ENCODE measurements at places on chromosomes 1 and 21.

DNA sequence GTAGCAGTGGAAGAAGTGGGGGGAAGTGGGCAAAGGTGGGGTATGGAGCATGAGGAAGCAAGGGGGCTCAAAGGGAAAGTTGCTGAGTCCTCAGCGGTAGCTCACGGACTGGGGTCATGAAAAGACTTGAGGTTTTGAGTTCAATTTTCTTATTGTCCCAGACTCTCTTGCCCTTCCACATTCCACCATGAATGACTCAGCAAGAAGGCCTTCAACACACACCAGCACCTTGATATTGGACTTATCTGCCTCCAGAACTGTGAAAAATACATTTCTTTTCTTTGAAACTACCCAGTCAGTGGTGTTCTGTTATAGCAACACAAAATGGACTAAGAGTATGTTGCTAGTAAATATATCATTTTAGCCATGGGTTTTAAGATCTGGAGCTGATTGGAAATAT is 17.3 kb upstream of the RHBDL2 start:
- no peak for DNase-seq

- no peak for DNase-seq
Measured at GRCh38 chr1:117897551-117897950, 31.9 kb downstream of the GDAP2 start.

DNA sequence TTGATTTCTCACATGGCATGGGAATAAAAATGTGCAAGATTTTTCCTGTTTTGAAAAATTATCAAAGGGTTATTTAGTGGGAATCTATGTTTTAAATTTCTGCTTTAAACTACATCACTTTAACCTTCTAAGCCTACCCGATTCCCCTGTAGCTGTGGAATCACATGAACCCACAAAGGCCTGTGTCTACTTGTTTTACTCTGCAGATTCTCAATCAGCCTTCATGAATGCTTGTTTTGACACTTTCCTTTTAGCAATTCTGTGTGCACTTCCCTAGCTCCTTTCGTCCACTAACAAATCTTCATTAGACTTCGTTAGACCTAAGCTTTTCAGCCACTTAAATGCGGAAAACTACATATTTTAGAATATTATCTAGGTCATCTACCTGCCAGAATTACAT is 56.0 kb upstream of the C1orf21 start:
- DNase-seq: no peak

DNA sequence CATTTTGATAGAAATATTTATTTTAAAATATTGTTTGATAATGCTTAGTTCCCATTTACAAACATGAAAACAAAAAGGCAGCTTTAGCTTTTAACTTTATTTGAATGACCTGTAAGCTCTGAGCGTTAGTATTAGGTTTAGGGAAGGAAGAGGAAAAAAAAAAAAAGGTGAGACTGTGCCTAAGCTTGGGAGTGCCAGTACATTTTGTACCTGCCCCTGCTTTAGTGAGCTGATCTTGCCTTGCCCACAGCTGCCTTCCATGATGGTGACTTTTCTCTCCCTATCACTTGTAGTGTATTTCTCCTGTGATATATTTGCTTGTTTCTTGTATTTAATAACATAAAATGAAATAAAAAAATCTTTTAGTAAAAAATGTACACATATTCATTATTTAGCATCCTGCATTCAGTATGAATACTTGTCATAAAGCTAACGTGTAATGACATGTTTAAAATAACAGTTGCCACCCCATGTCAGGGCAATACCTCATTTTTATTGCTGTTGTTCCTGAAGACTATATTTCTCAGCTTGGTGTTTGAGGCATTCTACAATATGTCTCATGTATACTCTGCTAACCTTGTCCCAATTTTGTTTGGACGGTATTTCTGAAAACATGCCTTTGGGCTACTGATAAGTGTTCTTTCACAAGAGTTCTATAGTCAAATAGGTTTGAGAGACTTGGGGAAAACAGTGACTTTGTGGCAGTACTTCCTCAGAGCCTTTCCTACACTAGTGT is 76.3 kb downstream of the NEK7 start:
- no peak for DNase-seq

DNA sequence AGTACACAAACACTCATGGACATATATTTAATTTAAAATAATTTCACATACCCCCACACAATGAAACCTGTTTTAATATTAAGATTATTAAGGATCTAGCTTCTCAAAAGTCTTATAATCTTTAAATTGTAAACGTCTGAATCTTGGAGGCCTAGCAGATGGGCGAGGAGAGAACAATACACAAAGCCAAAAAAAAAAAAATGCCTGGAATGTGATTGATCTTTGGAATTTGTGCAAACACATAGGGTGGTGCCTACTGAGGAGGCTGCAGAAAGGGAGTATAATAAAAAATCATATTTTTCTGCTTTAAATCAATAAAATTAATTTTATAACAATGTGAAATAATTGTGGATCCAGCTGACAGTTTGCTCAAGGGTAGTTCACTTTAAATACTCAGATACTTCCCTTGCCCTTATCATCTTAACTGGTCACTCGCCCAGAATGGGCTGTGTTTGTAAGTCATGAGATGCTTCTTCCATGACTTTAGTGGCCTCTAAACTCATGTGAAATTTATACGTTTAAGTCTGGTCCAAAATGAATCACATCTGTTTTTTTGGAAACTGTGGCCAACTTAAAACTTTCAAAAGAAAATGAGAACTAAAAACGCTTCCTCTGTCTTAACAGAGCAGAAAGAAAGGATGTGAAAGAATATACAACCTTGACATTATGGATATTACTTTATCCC is 802.8 kb upstream of the CXADR start:
- DNase-seq: no peak

GRCh38 chr1:53992085-53992874 is 25.7 kb downstream of the LDLRAD1 start:
- DNase-seq: no peak
